Hematopoietic multipotent progenitor cell treated with erythropoietin and hydrocortisone succinate and interleukin-3 and kit ligand, for 15 days (in vitro differentiated cells): ENCODE measurements at places on chromosomes 6 and 20.

DNA sequence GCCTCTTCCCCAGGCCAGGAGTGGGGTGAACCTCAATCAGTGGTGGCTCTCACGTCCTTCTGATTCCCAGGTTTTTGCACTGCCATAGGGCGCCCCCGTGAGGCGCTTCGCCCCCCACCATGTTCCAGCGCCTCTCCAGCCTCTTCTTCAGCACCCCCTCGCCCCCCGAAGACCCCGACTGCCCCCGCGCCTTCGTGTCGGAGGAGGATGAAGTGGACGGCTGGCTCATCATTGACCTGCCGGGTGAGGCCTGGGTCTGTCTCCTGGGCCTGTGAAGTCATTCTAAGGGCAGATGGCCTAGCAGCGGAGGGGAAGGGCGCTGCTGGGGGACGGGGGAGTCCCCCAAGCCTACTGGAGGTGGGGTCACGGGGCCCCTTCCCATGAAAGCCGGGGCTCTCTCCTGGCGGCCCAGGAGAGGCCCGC is 4.5 kb downstream of the TP53INP2 start:
- DNase-seq = peak; percentile 45

DNA sequence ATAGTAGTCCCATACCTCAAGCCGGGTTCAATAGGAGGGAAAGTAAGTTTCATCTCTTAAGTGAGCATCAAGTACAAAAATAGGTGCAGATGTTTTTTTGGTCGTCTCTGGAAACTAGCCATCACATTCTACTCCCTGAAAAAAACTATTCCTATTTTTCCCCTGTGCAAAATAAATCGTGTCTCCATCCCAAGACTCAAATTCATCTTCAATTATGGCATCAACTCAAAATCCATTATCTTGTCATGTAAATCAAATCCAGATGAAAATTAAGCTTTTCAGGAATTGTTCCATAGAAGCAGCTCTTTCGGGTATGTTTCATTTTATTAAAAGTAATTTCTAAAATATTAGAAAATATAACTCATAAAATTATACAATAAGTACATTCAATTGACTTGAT is 1368.4 kb downstream of the GRIK2 start:
- no peak for DNase-seq

- peak; percentile 48 for DNase-seq
Observed at GRCh38 chr6:12137480-12137879, 125.4 kb downstream of the HIVEP1 start.

GRCh38 chr20:54499111-54499510 is 23.7 kb downstream of the DOK5 start:
- no peak for DNase-seq

GRCh38 chr20:45085289-45085688 is 15.6 kb downstream of the KCNS1 start:
- DNase-seq = no peak

- DNase-seq = no peak
Observed at GRCh38 chr20:52888096-52888495, 84.1 kb upstream of the TSHZ2 start.

DNA sequence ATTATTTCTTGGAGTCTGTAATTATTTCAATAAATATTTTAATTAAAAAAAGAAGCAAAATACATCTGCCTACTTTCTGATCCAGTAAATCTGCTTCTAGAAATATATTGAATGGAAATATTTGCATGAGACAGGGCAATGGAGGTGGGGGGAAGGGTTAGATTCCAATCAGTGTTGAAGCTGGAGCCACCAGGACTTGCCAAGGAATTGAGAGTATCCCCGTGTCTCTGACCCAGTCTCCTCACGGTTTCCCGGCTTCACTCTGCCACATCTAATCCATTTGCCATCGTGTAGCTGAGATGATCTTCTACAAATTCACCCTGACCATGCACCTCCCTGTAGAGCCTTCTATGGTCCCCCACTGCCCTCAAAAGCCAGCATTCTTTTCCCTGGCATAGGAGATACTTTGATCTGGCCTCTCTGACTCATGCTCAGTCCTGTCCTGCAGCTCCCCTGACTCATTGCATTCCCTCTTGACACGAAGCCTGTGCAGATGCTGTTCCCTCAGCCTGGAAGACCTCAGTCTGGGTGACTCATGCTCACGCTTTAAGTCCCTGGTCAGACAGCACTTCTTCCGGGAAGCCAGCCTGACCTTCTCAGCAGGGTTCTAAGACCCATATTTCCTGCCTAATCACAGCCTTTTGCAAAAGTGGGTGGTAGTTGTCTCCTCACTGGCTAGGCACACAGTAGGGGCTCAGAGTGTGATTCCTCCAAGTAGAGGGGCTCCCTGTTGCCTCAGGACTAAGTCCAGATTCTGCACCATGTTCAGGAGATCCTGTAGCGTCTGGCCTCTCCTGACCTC is 23.0 kb upstream of the FKBP1A start:
- DNase-seq = no peak

- DNase-seq = no peak
Observed at GRCh38 chr20:5090191-5090590, 29.6 kb downstream of the PCNA start.

DNA sequence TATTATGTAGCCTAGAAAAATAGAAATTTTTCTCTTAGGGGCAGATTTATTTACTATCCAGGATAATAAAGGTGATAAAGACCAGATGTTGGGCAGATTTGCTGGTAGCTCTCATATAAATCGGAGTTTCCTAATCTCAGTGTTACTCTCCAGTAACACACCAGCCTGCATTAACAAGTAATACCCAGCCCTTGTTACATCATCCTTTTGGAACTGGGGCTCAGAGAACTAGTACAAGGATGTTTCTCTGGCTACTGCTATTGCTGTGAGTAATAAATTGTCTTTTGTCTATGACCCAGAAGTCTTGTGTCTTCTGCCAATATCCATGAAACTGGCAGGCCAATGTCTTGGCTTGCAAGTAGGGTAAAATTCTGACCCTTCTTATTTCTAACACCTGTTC is 16.8 kb downstream of the TPD52L1 start:
- DNase-seq = no peak

DNA sequence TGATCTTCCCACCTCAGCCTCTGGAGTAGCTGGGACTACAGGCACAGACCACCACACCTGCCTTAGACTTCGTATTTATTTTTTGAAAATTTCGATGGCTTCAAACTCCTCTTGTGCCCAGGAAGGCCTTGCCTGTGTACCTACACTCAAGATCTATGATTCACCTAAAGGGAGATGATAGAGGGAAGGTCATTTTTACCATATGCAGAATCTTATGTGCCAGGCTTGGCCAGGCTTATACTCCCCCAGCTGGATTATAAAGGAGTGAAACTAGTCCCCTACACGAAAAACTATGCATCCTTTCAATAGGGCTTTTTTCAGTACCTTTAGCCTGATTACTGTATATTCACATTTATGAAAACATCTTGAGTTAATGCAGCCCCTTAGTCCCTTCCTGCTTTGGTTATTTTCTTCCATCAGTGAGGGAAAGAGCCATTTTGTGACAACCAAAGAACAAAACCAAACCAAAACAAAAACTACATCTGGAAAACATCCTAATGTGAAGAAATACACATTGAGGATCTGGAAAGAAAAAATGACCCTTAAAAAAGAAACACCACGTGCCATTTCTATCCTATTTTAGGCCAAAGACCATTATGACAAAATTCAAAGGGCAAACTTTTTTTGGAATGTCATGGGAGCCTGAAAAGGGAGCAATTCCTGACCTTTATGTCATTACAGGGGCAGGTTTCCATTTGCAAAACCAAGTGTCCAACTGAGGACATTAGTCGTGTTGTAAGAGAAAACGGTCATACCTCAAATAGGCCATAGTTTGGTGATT is 34.7 kb downstream of the RIPOR2 start:
- DNase-seq = no peak

GRCh38 chr20:18718129-18718528 is 95.5 kb upstream of the SCP2D1 start:
- no peak for DNase-seq

GRCh38 chr6:47512872-47513271 is 35.3 kb downstream of the CD2AP start:
- DNase-seq = no peak

GRCh38 chr20:10094566-10095173 is 59.9 kb downstream of the ANKEF1 start:
- DNase-seq = no peak

DNA sequence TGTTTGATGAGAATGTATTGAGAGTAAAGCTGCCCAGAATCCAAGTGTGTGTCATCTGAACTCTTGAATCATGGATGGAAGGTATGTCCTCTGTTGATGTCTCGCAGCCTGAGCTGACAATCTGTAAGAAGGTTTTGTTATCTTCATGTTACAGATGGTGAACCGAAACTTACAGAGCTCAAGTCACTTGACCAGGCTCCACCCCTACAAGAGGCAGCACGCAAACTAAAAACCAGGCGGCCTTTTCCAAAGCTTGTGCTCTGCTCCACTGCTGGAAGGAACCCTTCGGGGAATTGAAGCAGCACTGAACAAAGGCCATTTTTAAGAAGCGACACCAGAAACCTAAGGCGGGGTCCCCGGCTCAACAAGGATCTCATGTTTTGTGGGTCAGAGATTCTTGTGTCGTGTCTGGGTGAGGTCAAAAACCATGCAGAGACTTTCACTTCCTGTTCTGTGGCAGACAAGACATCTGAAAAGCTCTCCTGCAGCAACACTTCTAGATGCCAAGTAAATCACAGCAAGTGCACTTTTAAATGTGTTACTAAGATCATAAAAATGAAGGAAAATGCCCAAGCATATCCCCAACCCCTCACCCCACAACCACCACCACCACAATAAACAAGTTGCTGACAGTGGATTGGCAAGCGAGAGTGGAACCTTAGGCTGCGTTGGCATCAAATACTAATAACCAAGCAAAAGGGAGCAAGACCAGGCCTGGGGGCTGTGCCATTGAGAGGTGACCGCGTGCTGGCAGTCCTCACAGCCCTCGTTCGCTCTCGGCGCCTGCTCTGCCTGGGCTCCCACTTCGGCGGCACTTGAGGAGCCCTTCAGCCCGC is 27.3 kb downstream of the NQO2 start:
- DNase-seq = peak; percentile 41

DNA sequence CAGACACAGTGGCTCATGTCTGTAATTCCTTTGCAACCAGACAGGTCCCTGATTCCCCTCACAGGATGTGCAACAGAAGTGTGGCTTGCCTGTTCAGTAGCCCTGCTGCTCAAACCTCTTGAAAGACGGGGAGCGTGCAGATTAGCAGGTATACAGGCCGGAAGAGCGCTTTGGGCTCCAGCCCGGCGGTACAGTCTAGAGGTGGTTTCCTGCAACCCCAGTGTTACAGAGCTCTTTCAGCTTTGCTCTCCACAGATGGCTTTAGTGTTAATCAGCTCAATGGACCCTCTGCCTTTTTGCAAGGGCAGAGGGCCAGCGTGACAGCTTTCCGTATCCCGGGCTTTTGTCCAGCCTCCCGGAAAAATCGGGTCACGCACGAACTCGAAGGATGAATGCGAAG is 67.2 kb upstream of the TNFRSF21 start:
- DNase-seq = no peak

- DNase-seq = no peak
Observed at GRCh38 chr20:44186674-44187053, 324 bp downstream of the JPH2 start.

DNA sequence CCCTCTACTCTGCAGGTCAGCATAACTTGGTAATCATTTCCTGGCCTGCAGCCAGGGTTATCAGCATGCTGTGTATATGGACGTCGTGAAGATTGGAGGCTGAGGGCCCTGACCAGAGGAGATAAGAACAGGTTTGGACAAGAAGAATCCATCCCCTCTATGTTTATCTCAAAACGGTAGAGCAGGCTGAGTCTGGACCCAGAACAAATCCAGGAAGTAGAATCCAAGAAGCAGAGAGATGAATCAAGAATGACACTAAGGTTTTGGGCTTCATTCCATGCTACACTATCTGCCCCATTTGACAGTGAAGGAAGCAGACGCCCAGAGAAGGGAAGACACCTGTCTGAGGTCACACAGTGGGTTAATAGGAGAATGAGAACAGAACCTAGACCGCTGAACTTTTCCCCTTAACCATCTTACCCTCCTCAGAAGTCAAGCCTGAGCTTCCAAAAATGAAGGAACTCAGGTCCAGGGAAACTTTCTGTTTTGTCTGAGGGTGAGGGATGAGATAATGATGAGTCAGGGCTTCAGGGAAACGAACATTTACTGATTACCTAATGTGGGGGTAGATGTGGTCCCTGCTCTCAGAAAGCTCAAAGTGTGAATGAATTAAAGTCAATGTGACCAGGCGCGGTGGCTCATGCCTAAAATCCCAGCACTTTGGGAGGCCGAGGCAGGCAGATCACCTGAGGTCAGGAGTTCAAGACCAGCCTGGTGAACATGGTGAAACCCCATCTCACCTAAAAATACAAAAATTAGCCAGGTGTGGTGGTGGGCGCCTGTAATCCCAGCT is 9.4 kb upstream of the COMMD7 start:
- peak; percentile 40 for DNase-seq

- no peak for DNase-seq
Observed at GRCh38 chr6:155125906-155126305, 130.8 kb downstream of the TIAM2 start.
